Astrocyte (in vitro differentiated cells and primary cell): ENCODE measurements at places on chromosomes 2 and 18.
A peak's percentile ranks its signal among the peaks of the same experiment; 100 is the strongest.

DNA sequence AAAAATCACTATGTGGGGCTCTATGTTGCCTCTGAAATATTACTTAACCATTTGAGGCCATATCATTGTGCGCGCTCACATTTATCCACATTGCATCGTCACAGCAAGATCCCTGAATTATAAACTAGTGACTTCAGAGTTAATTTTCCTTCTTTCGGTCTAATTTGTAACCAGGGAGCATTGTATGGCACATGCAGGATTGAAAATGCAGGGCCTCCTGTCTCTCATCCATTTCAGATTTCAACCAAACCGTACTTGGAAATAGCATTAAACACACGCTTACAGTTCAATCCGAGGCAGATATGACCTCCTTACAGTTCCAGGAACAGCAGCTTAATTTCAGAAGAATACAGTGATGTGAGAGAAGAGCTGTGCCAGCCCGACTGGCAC is 532 bp downstream of the MYOM1 start:
- DNase-seq = no peak

DNA sequence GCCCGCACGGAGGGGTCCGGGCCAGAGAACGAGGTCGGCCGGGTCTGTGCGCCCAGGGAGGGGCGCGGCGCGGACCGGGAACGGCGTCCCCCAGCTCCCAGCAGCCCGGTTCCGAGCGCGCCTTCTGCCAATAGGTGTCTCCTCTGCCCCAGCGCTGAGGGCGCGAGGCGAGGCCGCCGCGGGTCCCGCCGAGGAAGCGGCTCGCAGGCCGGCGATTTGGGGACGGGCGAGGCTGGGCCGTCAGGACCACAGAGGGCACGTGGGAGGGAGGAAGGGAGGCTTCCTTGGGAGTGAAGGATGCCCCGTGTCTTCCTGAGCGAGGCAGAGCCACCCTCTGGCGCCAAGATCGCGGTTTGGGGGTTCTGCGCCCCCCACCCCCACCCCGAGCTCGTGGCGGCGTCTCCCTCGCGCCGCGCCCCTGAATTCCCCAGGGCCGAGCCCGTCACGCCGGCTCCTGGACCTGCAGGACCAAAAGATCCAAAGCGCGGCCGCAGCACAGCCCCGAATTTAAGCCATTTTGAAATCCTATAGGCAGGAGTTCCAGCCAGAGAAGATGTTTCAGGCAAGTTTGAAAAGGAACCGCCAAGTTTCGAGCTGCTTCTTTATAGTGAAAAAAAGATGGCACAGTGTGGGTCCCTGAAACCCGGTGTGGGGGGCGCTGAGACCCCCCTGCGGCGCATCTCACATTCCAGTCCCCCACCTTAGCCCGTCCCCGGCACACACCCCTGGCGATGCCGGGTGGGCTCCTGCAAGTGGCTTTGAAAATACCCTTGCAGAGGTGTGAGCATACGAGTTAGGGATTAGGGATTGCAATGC is 909 bp downstream of the NFATC1 start:
- peak; percentile 42 for DNase-seq

GRCh38 chr2:43088143-43089073 is 138.0 kb downstream of the ZFP36L2 start:
- no peak for DNase-seq

DNA sequence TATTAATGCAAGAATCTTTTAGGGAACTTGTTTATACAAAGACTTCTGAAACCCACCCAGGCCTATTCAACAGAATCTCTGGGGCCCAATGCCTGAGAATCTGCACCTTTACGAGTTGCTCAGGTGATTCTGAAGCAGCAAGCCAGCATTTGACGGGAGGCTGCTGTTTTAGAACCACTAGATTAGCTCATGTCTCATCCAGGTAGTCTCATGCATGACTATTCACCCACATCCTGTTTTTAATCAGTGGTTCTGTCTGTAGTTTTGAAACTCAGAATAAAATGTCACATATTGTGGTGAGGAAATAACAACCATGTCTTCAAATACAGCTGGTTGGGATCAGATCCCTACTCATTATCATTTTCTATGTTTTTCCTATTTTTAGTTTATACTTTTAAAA is 39.5 kb downstream of the CYTIP start:
- peak; percentile 2 for DNase-seq

- no peak for DNase-seq
These were observed 26.3 kb downstream of the IRS1 start for GRCh38 chr2:226773291-226773690.
